Dorsolateral prefrontal cortex (tissue), 122 donors: ENCODE measurements at places on chromosomes 16 and 17.

GRCh38 chr16:1279945-1280589, 24.2 kb downstream of the TPSD1 start:
- DNase-seq: no peak

DNA sequence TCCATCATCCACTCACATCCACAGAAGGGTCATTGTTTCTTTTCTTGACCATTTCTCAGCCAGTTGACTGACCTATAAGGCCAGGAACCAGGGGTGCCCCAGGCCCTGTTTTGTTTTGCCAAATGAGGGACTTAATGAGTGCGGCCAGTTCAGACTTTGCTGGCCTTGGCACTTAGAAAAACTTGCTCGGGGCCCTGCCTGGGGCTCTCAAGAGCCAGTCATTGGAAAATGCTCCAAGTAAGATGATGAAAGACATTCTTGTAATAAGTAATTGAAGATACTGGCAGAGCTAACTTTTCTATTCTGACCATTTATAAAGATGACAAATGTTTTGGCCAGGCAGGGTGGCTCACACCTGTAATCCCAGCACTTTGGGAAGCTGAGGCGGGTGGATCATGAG, 29.0 kb upstream of the CLEC18B start:
- DNase-seq: no peak

GRCh38 chr17:2602597-2603017, 9.2 kb downstream of the PAFAH1B1 start:
- DNase-seq: no peak

DNA sequence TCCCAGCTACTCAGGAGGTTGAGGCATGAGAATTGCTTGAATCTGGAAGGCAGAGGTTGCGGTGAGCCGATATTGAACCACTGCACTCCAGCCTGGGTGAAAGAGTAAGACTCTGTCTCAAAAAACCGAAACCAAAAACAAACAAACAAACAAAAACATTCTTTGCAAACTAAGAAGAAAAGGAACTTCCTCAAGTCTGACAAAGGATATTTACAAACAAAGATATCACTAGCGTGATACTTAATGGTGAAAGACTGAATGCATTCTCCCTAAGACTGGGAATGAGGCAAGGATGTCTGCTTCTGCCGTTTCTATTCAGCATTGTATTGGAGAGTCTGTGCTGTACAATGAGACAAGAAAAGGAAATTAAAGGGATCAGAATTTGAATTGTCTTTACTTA, 10.5 kb upstream of the MPO start:
- no peak for DNase-seq

DNA sequence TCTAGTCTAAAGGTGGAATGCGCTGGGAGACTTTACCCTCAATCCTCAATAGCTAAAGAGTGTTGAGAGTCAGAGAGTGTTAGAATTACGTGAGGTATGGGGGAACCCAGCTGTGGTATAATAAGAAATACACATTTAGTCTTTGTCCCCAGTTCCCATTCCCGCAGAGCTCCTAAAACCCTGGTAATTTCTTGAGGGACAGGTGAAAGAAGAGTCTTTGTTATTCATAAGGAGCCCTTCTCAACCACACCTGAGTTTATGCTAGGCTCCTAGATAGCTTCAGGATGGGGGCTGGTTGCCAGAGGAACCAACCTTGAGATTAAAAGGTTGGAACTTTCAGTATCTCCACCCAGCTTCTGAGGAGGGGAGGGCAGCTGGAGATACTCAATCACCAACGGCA, 5.8 kb downstream of the ZNF18 start:
- DNase-seq: no peak

DNA sequence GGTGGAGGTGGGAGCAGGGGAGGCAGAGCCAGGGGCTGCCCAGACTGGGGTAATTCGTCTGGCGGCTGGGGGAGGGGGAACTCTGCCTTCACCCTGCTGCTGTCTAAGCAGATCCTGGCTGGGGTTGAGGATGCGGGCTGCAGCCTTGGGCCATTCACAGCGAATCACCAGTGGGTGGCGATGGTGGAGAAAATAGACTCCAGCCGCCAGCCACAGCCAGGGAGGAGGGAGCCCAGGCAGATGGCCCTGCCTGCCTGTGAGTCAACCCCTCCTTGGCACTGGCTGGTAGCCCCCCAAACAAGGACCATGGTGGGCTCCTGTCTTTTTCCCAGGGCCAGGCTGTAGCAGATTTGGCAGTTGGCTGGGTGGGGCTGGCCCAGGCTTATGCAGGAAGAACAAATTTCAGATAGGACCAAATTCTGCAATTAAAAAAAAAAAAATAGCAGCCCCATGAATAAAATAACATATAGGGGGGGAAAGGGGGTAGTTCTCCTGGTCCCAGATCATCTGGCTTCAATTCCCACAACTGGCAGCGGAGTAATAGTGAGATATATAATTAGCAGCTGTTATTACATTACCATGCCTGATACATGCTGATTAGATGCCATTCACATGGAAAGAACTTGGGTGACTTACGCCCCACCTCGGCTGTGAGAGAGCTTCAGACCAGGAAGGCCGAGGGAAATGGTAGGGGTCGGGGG, 41.5 kb upstream of the CDH5 start:
- DNase-seq: peak; percentile 83

GRCh38 chr17:36089339-36089865, 541 bp downstream of the CCL3 start:
- DNase-seq: no peak

GRCh38 chr17:76881408-76881807, 13.2 kb downstream of the MGAT5B start:
- no peak for DNase-seq

GRCh38 chr17:45871718-45872117, 22.6 kb upstream of the MAPT start:
- no peak for DNase-seq

- DNase-seq: no peak
These were observed 126.6 kb downstream of the SOCS1 start for GRCh38 chr16:11129378-11129781.

- no peak for DNase-seq
These were observed 14.2 kb downstream of the TIMM22 start for GRCh38 chr17:1011138-1011537.

DNA sequence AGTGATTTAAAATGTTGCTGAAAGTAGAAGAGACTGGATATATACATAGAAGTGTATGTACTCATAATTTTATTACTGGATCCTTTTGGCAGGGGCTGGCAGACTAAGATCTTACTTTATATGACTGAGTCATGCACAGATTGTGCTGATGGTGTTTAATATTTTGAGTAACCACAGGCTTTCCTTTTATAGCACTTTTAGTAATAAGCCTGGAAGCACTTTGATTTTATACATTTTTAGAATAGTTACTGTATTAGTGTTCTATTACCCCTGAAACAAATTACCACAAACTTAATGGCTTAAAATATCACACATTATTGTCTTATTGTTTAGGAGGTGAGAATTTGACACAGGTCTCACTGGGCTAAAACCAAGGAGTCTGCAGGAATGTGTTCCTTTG, 113.4 kb upstream of the CDH8 start:
- no peak for DNase-seq

DNA sequence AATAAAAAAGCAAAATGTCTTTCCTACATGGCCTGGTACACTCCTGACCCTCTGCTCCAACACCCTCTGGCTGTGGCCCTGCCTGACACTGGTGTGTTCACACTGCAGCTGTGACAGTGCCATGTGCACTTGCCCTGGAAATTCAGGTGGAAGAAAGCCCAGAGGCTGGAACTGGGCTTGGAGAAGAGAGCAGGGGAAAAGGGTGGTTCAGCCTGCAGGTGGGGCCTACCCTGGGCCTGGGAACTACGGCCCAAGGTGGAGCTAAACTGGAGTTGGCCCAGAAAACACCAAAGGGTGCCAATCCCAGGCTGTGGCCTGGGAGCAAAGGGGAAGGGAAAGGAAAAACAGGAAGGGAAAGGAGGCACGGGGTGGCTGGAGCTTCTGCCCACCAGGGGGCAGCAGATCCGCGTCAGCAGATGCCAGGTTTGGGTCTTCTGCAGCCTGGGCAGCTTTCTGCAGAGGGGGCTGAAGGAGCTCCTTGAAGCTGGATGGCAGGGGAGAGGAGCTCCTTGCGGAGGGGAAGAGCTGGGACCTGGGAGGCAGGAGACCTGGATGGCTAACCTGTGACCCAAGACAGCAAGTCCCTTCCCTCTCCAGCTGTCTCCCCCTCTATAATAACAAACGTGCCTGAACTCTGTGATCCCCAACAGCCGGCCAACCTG, 15.4 kb upstream of the CTCF start:
- peak; percentile 80 for DNase-seq

- no peak for DNase-seq
These were observed 560 bp downstream of the EFNB3 start for GRCh38 chr17:7705269-7706255.

DNA sequence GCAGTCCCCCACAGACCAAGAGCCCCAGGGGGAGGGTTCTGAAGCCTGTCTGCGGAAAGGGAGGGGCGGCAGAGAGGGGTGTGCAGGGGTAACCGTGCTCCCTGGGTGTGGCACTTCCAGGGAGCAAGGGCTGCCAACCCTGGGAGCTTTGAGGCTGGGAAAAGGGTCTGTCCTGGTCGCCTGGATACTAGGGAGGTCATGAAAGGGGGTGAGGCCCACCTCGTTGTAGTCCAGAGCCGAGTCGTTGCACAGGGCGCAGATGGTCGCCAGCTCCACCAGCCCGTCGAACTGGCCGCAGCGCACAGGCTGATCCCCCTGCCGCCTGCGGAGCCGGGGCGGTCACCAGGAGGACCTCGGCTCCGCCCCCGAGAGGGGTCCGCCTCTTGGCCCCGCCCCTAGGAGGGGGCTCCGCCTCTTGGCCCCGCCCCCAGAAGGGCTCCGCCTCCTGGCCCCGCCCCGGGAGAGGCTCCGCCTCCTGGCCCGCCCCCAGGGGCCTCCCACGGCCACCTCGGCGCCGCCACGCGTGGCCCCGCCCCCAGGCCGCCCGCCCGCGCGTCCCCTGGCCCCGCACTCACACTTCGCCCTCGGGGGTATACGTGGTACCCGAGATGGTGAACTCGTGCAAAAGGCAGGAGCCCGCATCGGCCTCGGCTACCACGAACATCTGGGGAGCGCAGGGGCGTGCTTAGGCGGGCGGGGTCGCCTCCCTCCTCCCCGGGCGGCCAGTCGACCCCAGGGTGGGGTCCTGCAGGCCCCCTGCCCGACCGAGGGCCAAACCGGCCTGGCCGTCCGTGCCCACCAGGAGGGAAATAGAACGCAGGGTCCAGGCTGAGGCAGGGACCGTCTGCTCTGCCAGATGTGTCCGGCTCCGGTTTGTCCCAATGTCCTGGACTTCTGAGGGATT, 19.5 kb downstream of the ATP2A3 start:
- DNase-seq: peak; percentile 57

- DNase-seq: no peak
These were observed 78.9 kb downstream of the RTN4RL1 start for GRCh38 chr17:1946021-1946932.

DNA sequence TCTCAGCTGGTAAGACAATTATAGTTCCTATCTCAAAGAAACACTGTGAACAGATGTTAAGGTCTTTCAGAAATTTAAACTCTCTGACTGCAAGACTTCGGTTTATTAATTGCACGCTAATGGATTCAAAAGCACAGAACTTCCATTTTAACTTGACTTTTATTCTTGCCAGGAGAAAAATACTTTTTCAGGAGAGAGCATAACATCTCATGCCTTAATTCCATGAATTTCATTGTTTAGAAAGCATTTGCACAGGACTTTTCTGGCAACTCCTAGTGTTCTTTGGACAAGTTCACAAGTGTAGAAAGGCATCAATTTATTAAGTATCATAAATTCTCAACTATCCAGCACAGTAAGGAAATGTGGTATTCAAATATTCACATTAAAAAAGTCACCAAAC, 22.4 kb downstream of the STX8 start:
- no peak for DNase-seq

DNA sequence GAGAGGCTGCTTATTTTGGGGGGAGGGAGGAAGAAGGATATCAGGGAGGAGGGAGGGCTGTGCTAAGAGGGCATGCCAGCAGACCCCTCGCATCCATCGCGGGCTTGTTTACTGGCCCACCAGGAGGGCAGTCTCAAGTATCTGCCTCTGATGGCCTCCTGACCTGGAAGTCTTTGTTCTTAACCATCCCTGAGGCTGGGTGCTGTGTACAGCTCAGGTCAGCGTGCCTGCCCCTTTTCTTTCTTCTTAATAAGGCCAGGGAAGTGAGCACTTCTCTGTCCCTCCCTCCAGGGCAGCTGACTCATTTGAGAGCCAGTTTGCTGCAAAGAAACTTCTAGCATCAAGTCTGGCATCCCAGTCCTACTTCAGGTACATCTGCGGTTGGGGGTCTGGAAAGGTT, 157.0 kb downstream of the CCDC182 start:
- no peak for DNase-seq

GRCh38 chr17:5019475-5019956, 15.7 kb downstream of the SLC52A1 start:
- no peak for DNase-seq

- DNase-seq: no peak
These were observed 55.9 kb downstream of the C17orf67 start for GRCh38 chr17:56777859-56778258.

- no peak for DNase-seq
These were observed 858 bp upstream of the ASPSCR1 start for GRCh38 chr17:81976332-81977210.

- peak; percentile 62 for DNase-seq
These were observed 923 bp downstream of the GDPD3 start for GRCh38 chr16:30112197-30113030.

DNA sequence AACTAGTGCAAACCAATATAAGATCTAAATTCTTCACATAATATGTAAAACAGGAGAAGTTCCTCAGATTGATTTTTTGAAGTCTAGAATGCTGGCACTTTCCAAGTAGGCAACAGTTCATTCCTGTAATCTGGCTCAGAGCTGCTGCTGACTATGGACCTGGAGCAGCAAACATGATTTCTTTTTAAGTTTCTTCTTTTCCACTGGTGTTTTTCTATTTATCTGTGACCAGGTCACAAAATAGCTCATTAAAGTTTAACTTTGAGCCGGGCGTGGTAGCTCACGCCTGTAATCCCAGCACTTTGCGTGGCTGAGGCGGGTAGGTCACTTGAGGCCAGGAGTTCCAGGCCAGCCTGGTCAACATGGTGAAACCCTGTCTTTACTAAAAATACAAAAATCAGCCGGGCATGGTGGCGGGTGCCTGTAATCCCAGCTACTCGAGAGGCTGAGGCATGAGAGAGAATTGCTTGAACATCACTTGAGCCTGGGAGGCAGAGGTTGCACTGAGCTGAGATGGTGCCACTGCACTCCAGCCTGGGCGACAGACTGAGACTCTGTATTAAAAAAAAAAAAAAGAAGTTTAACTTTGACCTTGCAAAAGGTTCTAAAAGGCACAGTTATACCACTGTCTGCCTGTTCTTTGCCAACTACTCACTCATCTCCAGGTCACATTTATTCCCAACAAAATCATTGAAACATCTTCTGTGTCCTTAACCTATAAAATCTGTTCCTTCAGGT, 29.4 kb upstream of the SLC13A2 start:
- DNase-seq: no peak
